ENCODE measurements at places on chromosomes 2 and 18.

DNA sequence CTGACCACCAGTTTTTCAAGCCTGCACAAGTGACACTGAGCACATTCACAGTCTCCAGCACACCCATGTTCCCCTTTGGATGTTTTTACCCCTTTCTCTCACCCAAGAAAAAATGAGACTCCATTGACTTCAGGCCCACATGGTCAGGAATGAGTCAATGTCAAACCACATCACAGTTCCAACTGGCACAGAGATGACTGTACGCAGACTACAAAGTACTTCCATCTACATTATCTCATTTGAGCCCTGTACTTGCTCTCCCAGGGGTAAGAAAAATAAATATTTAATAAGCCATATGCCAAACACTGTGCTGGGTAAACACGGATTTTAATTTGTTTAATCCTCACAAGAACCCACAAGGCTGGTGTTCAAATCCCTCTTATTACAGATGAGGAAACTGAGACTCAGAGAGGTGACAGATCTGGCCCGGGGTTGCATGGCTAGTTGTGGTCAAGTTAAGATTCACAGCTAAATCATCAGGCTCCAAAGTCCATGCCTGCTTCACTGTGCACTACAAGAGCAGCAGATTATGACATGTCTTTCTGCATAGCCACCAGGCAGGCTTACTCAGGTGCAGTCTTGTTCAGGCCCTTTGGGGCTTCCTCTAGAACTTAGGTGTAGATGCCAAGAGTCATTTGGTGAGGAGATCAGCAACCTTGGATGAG, 106.1 kb downstream of the TXNL1 start:
- no peak for DNase-seq

- no peak for DNase-seq
Measured at GRCh38 chr2:207288628-207289027, 122.9 kb upstream of the KLF7 start.

DNA sequence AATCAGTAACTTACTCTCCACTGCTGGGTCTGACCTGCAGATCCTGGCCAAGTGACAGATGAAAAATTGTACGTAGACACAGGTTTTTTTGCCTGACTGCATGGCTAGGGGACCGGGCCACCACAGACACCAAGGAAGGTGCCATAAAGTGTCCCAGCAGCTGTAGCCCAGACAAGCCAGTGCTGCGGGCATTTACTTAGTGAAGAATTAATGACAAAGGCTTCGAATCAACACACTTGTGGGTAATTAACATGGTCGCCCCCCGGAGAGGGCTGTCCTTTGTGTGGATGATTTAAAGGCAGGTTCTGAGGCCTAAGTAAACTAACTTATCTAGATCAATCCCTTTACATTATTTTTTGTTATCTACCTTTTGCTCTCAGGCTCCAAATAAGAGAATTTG, 1709.1 kb upstream of the LRRTM1 start:
- DNase-seq = no peak

GRCh38 chr2:127044165-127044718, 62.7 kb downstream of the BIN1 start:
- no peak for DNase-seq

- DNase-seq = no peak
Measured at GRCh38 chr2:170843656-170844055, 27.0 kb downstream of the GAD1 start.

GRCh38 chr2:208373460-208374089, 33.0 kb upstream of the PTH2R start:
- peak; percentile 29 for DNase-seq

DNA sequence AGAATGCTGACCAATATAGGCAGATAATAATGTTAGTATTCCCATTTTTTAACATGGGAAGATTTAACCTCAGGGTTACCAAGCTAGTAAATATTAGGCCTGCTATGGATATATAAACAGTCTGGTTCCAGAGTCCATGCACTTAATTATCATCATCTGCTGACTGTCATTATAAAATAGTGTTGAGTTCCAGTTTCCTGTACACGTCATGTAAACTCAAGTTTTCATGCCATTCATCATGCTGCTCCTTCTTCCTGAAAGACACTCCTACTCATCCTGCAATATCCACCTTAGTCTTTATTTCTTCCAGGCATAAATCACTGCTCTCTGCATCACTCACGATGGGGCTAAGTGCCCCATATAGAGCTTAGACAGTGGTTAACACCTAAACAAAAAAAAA, 420.8 kb upstream of the SPHKAP start:
- DNase-seq = no peak

DNA sequence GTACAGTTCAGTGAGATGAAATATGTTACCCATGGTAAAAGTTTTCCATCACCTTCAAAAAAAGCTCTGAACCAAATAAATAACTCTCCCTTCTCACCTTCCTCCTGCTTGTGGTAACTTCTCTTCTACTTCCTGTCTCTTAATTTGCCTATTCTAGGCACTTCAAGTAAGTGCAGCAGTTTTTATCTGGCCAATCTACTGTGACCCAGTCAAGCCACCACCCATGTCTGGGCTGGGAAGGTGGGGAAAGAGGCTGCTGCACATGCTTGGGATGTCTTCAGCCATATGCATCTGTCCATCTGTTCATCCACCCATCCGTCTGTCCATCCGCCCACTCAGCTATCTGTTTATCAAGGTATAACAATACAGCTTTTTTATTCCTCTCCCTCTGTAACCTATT, 31.6 kb downstream of the ZNF532 start:
- DNase-seq = no peak

Measured in CD4-positive, alpha-beta T cell treated with Interleukin-6 at 100 ng/mL for 8 hours (primary cell).